ENCODE measurements at places on chromosomes 6 and 20.

DNA sequence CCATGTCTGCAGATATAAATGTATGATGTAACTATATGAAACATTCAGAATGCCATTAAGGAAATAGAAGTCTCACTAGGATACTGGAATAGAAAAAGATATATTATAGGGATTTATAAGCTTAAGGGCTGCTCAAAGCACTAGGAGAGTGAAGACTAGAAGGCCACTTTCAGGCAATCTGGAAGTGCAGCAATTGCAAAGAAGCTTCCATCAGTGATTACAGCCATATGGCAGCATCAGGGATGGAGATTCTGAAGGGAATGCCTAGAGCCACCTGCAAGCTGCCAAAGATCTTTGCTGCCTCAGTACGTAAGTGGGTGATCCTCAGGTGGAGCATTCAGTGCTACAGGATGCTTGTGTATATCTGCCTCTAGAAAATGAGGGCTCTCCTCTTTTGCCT lies 796.2 kb upstream of the EPHA7 start:
- DNase-seq: no peak

DNA sequence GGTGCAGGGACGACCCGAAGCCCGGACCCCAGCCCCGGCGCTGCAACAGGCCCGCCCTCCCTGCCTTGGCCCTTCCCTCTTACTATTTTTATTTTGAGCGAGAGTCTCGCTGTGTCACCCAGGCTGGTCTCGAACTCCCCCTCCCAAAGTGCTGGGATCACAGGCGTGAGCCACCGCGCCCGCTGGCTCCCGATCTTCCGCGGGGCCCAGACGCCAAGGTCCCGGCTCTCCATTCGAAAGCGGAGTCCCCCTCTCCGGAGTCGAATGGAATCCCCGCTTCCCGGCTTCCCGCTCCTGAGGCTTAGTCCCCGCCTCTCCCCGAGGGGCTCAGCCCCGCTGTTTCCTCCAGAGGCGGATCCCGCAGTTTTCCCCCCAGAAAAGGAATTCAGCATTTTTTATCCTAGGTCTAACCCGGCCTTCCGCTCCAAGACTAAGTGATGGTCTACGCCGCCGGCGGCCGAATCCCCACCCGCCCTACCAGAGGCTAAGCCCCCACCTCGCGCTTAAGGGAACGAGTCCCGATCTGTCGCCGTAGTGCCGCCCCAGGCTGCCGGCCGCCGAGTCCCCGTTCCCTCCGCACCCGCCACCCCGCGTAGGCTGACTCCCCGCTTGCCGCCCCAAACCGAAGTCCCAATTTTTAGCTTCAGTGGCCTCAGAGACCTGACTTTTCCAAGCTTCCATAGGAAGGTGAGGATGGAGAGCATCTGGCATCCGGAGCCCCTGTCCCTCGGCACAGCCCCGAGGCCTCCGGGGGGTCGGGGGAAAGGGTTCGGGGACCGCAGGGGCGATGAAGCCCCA lies 11.5 kb upstream of the TMC2 start:
- peak; percentile 43 for DNase-seq

DNA sequence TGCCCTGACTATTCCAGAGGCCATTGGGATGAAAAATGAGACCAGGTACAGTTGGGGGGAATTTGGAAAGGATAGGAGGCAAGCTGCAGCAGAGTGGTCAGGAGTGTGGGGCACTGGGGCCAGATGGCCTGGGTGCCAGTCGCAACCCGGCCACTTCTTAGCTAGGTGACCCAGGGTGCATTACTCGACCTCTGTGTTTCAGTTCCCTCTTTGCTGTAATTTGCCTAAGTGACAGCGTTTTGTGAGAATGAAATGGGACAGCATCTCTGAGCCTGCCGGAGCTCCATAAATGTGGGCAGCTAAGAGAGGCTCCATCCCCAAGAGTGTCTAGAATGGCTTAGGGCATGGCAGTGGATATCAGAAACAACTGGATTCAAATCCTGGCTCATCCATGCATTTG lies 13.9 kb downstream of the LRFN2 start:
- no peak for DNase-seq

DNA sequence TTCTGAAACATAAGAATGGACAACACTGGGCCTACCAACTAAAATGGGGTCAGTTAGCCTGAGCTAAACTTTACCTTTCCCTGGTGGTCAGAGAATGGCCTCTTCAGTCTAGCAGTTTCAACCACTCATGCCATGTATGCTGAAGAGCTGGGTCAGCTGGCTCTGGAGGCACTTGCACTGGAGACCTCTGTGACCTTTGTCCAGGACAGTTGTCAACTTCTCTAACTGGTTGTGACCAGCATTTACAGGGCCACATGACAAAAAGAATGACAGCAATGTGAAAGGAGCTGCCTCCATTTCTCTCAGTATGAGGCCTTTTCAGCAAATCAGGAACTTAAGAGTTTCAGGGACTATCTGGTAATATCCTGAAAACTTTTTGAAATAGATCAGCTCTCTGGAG lies 59.9 kb upstream of the TMEM30A start:
- no peak for DNase-seq

GRCh38 chr20:23640018-23640601 lies 2.4 kb upstream of the CST3 start:
- DNase-seq: no peak

DNA sequence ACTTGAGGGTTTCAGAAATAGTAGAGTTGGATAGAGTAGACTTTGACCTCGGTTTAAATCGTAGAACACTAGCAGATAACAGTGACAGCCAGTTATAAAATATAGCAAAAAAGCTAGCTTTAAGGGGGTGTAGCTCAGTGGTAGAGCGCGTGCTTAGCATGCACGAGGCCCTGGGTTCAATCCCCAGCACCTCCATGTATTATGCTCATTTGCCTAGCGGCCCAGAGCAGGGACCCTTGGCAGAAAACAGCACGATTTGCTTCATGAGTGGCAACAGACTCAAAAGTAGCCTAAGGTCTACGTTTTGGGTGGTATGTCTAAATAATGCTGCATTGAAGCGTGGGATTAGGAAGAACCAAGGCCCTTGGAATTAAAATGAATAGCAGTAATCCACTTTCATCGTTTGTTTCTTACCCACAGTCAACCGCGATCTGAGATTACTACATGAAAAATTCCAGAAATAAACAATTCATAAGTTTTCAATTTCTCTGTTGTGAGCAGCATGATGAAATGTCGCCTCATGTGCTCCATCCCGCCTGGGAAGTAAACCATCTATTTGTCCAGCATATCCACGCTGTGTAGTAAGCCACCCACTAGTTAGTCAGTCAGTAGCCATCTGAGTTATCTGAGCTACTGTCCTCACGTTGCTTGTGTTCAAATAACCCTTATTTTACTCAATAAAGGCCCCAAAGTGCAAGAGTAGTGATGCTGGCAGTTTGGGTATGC lies 184.9 kb downstream of the GPX5 start:
- DNase-seq: no peak
